ENCODE measurements at places on chromosomes 7 and 10.

GRCh38 chr7:31254926-31255325 is 85.6 kb downstream of the NEUROD6 start:
- DNase-seq = no peak

GRCh38 chr10:43855667-43856210 is 207.1 kb upstream of the ZNF32 start:
- no peak for DNase-seq

- no peak for DNase-seq
Observed at GRCh38 chr10:119680650-119681081, 29.5 kb downstream of the BAG3 start.

DNA sequence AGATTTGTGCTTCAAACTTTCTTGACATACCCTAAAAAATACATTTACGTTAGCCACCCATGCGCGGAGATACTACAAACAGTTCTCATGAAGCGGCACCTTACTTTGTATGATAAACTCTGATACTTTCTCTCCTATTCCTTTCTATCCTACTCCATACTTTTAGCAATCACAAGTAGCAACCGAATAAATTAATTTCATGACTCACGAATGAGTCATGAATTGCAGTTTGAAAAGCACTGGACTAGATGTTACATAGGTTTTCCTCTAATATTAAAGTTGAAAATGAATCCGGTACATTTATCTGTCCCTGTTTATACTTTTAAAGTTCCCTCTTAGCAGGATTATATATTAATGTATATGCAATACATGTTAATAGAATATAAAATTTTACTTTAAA is 67.6 kb downstream of the CUBN start:
- no peak for DNase-seq

- no peak for DNase-seq
Observed at GRCh38 chr7:1341361-1342089, 108.9 kb downstream of the UNCX start.

DNA sequence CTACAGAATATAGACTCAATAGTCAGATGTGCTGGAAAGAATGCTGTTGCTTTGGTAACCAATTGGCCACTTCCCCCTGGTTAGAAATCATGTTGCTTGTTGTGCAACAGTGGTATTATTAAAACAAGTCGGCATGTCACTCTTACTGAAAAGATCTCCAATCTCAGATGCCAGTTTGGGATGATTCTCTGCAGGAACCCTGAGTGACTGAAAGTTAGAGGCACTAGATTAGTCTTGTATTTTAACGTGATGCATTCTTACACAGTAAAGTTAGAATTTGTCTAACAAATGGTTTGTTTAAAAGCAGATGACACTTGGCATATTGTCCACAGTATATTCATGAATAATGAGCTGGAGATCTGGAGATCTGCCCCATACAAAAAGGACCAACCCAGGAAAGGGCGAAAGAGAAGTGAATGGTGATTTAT is 287.6 kb downstream of the TWIST1 start:
- no peak for DNase-seq

GRCh38 chr7:142720172-142720773 is 29.0 kb upstream of the PRSS1 start:
- DNase-seq = no peak

- no peak for DNase-seq
Observed at GRCh38 chr10:128493811-128494210, 367.6 kb upstream of the MKI67 start.

DNA sequence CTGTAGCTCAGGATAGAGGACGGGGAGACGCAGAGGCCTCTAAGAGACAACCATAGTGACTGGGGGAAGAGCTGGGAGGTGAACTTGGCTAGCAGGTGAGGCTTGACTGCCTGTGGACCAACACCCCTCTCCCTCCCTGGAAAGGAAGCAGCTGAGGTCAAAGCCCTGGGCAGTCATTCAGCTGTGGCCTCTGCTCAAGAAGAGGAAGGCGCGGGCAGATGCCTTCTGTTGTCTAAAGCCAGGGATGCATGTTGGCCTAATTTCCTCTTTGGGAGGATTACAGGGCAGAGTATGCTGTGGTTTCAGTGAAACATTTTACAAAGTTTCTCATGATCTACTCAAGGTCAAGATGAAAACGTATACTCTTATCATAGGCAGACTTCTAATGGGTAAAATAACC is 327.1 kb downstream of the PRPF18 start:
- DNase-seq = no peak

- DNase-seq = no peak
Observed at GRCh38 chr10:80871083-80871482, 333.4 kb downstream of the SH2D4B start.

DNA sequence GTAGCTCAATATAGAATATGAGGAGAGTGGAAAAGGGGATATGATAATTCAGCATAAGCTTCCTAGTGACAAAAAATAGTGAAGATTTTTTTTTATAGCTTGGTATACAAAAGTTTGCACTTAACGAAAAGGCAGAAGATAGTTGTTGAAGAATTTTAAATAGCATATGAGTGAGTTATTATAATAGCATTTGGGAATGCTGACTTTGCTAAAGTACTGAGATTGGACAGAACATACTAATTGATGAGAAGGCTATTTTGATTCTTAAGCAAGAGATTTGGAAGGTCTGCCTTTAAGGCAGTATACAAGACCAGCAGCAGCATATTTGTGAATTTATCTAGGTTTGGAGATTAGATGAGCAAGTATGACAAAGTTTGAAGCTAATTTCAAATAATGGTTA is 600.9 kb upstream of the POT1 start:
- DNase-seq = no peak

DNA sequence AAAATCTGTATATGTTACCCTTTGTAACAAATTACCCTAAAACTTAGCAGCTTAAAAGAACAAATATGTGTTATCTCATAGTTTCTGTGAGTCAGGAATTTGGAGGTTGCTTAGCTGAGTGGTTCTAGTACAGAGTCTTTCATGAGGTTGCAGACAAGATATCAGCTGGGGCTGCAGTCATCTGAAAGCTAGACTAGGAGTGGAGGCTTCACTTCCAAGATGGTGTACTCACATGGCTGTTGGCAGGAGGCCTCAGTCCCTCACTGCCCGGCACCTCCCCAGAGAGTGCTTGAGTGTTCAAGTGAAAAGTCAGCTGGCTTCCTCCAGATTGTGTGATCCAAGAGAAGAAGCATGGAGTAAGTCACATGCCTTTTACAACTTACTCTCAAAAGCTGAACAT is 16.9 kb upstream of the GGCT start:
- DNase-seq = no peak

GRCh38 chr7:142793156-142793555 is 22.4 kb downstream of the PRSS2 start:
- DNase-seq = no peak

- DNase-seq = no peak
Observed at GRCh38 chr10:67666416-67667034, 29.5 kb downstream of the CTNNA3 start.

GRCh38 chr7:64603271-64603670 is 40.4 kb upstream of the ZNF680 start:
- DNase-seq = no peak

DNA sequence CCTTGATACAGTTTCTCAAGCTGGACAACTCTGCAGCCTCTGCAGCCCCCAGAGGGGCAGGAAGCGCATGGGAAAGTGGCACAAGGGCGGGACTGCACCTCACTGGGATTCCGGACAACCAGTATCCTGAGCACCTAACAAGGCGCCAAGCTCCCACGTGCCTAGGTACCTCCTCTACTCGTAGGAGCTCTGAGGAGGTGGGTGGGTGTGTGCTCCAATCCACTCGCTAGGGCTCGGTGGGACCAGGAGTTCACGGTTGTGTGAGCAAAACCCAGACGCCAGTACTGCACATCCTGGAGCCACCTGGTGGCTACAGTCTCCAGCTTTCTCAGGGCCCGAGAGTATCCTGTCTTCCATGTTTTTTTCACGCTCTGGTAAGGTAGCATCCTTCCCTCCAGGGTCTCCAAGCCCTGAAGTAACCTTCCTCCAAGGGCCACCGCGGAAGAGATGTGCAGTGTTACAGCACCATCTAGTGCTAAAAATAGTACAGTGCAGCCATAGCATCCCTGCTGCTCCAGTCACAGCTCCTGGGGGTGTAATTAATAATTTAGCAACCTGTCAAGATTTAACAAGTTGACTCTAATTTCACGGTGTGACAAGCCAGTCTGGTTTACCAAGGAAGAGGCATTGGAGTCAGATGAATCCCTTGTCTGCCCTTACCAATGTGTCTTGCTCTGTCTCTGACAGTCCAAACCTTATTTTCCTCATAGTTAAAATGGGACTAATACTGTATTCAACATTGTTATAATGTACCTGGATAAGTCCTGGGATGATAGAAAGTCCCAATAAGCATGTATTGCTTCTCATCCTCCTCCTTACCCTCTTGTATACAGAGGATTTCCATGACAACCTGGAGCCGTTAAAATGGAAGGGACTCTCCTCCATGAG is 70.4 kb downstream of the HERPUD2 start:
- DNase-seq = peak; percentile 7

DNA sequence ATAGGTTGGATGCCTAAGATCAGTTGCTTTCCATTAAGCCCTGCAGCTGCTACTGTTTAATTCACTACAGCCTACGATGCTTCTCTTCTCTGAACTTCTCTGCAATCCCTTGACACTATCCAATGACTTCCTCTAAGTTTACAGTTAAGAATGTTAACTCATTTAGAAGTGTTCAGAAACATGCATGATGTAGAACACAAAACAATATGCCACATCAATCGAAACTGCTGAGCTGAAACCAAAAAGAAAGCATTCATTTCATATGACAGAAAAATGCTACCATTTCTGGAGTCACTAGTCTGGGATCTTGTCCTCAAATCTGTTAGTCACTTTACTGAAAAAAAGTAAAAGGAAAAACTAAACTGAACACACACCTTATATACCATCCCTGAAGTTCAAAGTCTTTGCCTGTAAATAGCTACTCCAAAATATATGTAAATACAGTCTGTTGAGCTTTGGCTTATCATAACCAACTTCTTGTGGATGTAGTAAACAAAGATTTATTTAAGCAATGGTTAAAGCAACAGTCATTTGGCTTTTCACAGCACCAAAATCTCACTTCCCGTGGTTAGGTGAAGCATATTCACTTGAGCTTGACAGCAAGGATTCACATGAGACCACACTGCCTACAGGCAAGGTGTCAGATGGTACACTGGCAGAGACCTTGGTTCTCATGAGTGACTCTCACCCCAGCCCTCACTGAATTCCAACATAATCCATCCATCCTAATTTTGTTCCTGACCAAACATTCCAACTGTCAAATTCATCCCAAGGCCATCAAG is 187.0 kb downstream of the PPP1R17 start:
- DNase-seq = no peak

- no peak for DNase-seq
Observed at GRCh38 chr7:94656925-94657731, 1.2 kb upstream of the SGCE start.

DNA sequence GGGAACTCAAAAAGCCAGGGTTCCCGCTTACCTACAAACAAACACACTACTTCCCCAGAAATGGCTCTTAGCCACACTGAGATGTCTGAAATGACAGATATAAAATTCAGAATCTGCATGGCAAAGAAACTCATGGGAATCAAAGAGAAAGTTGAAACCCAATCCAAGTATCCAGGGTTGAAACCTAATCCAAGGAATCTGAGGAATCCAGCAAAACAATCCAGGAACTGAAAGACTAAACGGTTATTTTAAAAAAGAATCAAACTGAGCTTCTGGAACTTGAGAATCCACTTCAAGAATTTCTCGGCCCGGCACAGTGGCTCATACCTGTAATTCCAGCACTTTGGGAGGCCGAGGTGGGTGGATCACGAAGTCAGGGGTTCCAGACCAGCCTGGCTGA is 568.8 kb downstream of the POM121L12 start:
- DNase-seq = no peak

DNA sequence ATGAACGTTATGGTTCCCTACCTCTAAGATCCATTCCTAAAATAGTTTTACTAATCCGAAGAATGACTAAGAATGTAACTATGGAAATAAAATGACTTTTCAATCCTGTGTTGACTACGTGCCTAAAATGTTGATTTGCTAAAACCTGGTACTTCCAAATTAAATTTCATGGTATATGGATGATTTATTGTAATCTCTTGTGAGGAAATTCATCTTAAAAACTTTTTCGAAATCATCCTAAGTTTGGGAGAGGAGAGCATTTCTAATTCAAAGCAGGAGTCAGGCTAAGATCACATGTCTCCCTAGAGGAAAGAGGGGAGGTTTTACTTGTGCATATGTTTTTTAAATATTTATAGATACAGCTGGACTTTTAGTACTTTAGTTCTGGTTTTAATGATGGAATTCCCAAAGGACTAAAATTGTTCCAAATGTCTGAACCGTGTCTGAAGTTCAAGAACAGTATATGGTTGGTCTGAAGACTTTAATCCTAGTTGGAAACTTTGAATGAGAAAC is 483.9 kb downstream of the AUTS2 start:
- no peak for DNase-seq

GRCh38 chr7:117200132-117200531 is 122.7 kb downstream of the WNT2 start:
- no peak for DNase-seq

- DNase-seq = peak; percentile 3
Observed at GRCh38 chr10:97463363-97464132, 17.6 kb downstream of the ZDHHC16 start.

DNA sequence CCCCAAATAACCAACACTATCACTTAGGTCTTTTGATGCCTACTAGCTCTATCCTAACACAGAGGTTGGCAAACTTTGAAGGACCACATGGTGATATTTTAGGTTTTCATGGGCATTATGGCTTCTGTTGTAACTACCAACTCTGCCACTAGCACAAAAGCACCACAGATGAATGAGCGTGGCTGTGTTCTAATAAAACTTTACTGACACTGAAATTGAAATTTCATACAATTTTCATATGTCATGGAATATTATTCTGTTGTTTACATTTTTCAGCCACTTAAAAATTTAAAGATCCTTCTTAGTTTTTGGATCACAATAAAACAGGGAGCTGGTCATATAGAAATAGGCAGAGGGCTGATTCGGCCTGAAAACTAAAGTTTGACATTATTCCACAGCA is 26.4 kb downstream of the CBX3 start:
- DNase-seq = no peak

DNA sequence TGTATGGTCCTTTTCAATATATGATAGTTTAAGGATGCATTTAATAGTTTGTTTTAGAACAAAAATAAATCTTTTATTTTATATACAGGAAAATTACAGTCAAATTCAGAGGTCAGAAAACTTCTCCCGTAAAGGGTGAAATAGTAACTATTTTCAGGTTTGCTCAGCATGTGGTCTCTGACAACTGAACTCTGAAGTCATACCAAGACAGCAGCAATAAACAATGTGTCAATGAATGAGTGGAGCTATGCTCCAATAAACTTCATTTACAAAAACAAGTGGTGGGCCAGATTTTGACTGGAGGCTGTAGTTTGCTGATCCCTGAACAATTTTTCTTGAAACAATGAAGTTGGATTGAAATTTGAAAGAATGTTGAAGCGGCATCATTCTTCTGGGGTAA is 123.6 kb downstream of the ZNF248 start:
- no peak for DNase-seq
